ENCODE measurements at places on chromosomes 1 and 21. TPM values are rescaled to one million over a fixed set of nuclear protein-coding genes. Genes with fewer than 3 reads are reported as not detected.

GRCh38 chr1:214404154-214404553 is 123.2 kb downstream of the SMYD2 start:
- H3K4me1 ChIP-seq, result peaks cover 26% of the 10 kb centered on the region
- H3K27me3 ChIP-seq, result no peaks in the 10 kb centered on the region
- peaks cover 3% of the 10 kb centered on the region for H3K36me3 ChIP-seq
- no peak overlapping the region for H3K4me3 ChIP-seq
- peak overlapping the region; percentile 27 for H3K27ac ChIP-seq
- no peak for DNase-seq

DNA sequence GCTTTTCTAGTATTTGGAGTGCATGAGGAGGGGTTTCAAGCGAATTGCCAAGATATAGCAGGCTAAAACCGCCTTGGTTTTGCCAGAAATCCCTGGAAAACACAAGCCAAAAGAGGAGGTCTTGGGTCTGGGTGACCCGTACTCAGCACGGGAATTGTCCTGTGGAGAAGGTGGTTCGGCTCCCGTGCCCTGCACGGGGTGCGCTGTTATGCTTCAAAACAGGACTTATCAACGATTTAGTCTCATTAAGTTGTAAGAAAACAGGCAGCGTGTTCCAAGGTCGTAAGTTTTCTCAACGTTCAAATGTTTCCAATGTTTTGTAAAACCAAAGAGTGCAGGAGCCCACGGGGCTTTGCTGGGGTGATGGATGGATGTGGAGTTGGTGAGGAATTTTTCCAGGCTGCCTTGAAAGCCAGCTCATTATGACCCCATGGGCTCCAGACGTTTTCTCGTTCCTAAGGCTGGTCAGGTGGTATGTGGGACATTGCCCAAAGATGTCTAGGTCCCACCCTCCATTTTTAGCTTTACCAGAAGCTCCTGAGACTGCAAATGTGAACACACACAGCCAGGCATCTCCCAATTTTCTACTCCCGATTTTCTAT is 75.4 kb upstream of the CLDN14 start:
- H3K27me3 ChIP-seq, result no peaks in the 10 kb centered on the region
- no peaks in the 10 kb centered on the region for H3K36me3 ChIP-seq
- no peak overlapping the region for H3K27ac ChIP-seq
- H3K4me3 ChIP-seq, result no peak overlapping the region

GRCh38 chr1:202278751-202279150 is 63.0 kb downstream of the UBE2T start:
- DNase-seq, result no peak
- H3K4me1 ChIP-seq, result peaks cover 9% of the 10 kb centered on the region
- no peak overlapping the region for H3K4me3 ChIP-seq
- no peak overlapping the region for H3K27ac ChIP-seq
- peaks cover 7% of the 10 kb centered on the region for H3K27me3 ChIP-seq

DNA sequence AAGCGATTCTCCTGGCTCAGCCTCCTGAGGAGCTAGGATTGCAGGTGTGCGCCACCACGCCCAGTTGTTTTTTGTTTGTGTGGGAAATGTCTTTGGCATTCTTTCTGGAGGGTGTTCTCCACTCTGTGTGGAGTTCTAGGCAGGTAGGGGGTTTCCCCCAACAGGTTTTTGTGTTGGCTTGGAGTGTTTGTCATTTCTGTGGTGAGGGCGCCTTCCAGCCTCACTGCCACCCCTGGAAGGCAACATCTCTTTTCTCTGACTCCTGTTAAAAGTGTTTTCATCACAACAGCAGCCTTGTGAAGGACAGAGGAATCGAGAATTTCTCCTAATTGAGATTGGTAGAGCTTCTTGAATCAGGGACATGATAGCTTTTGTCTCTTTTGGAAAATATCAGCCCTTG is 69.7 kb downstream of the PRKCZ start:
- H3K4me1 ChIP-seq, result no peaks in the 10 kb centered on the region
- no peak for DNase-seq
- peaks cover 4% of the 10 kb centered on the region for H3K36me3 ChIP-seq
- no peaks in the 10 kb centered on the region for H3K27me3 ChIP-seq
- no peak overlapping the region for H3K4me3 ChIP-seq

DNA sequence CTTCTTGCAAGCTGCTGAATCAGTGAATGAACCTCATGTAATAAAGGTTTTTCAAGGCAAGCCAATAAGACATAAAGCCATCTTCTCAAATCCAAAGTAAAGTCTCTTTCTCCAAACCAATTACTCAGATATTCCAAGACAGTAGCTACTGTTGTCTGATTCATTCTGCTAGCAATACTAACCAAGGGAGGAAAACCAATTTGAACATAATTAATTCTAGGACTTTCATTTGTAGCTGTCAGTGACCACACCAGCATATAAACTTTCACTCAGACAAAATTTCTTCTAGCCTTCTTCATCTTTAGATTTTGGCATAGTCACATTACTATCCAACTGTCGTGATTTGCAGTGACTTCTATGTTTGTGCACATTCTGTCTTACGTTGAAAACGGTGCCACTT is 10.5 kb upstream of the INTS3 start:
- DNase-seq, result no peak
- no peaks in the 10 kb centered on the region for H3K27me3 ChIP-seq
- no peak overlapping the region for H3K27ac ChIP-seq
- peaks cover 16% of the 10 kb centered on the region for H3K4me1 ChIP-seq

DNA sequence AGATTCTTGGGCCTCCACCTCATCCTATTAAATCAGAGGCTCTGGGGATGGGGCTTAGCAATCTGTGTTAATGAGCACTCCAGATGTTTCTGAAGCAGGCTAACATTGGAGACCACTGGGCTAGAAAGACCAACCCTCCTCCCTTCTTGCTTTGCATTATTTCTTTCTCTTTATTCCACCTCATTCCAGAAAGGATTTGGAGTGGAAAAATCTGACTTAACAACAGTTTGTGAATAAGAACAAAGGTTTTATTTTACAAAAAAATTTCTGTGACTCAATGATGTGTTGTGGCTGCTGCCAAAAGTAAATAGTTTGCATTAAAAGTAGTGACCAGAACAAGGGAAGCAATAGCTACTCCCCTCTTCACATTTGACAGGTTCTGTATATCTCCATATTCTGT is 79.4 kb downstream of the TGFB2 start:
- no peaks in the 10 kb centered on the region for H3K4me1 ChIP-seq
- DNase-seq, result no peak
- no peak overlapping the region for H3K4me3 ChIP-seq
- H3K36me3 ChIP-seq, result no peaks in the 10 kb centered on the region
- H3K27me3 ChIP-seq, result no peaks in the 10 kb centered on the region

- DNase-seq, result no peak
These were observed 355.7 kb upstream of the DUSP10 start for GRCh38 chr1:222097588-222097987.

GRCh38 chr1:55359611-55360010 is 144.4 kb upstream of the USP24 start:
- H3K4me1 ChIP-seq, result peaks cover 11% of the 10 kb centered on the region
- H3K4me3 ChIP-seq, result no peak overlapping the region
- no peaks in the 10 kb centered on the region for H3K36me3 ChIP-seq
- H3K27ac ChIP-seq, result no peak overlapping the region

- H3K27me3 ChIP-seq, result peaks cover 25% of the 10 kb centered on the region
- H3K4me1 ChIP-seq, result no peaks in the 10 kb centered on the region
- H3K27ac ChIP-seq, result no peak overlapping the region
- peaks cover 2% of the 10 kb centered on the region for H3K36me3 ChIP-seq
- H3K4me3 ChIP-seq, result no peak overlapping the region
- DNase-seq, result no peak
These were observed 167.3 kb downstream of the FASLG start for GRCh38 chr1:172826096-172826741.

FMO5 gene
- 0.82 TPM for total RNA-seq

CR2 gene
- 0.07 TPM for total RNA-seq

GPA33 gene
- total RNA-seq, result 2.6 TPM

FHAD1 gene
- not detected for total RNA-seq

KLHDC7A gene
- not detected for total RNA-seq

RORC gene
- 10.3 TPM for total RNA-seq

BEND5 gene
- 6.4 TPM for total RNA-seq

KCNN3 gene
- 0.42 TPM for total RNA-seq

MYBPH gene
- not detected for total RNA-seq

PAPPA2 gene
- 3.3 TPM for total RNA-seq

Data from activated T-cell treated with anti-CD3 and anti-CD28 coated beads, Interleukin-2, amount 50 U/mL, for 72 hours (primary cell).